ENCODE measurements at places on chromosomes 2 and 18. TPM values are rescaled to one million over a fixed set of nuclear protein-coding genes. Genes with fewer than 3 reads are reported as not detected.

FAM228A gene
- total RNA-seq, result not detected

PLCL1 gene
- 1.2 TPM for total RNA-seq

FAP gene
- total RNA-seq, result 38.1 TPM

ITM2C gene
- 526 TPM for total RNA-seq

DUSP2 gene
- 0.78 TPM for total RNA-seq

BOLL gene
- total RNA-seq, result not detected

PRKAG3 gene
- not detected for total RNA-seq

CDKL4 gene
- total RNA-seq, result 0.83 TPM

XIRP2 gene
- 0.08 TPM for total RNA-seq

KCNF1 gene
- total RNA-seq, result not detected

ARHGEF33 gene
- 0.65 TPM for total RNA-seq

SH3BP4 gene
- total RNA-seq, result 60.1 TPM

TNS1 gene
- total RNA-seq, result 82.5 TPM

DNER gene
- total RNA-seq, result 0.19 TPM

GPBAR1 gene
- total RNA-seq, result not detected

IL36B gene
- total RNA-seq, result not detected

PSMA8 gene
- not detected for total RNA-seq

DSC2 gene
- total RNA-seq, result 1.6 TPM

SP140L gene
- 24.2 TPM for total RNA-seq

UNC80 gene
- total RNA-seq, result not detected

SERPINB13 gene
- total RNA-seq, result not detected

YPEL5 gene
- total RNA-seq, result 86.0 TPM

SPEG gene
- 27.0 TPM for total RNA-seq

SLC30A3 gene
- total RNA-seq, result not detected

CFC1B gene
- not detected for total RNA-seq

TACR1 gene
- total RNA-seq, result not detected

GPR39 gene
- 0.42 TPM for total RNA-seq

ERICH2 gene
- not detected for total RNA-seq

CMPK2 gene
- total RNA-seq, result 0.24 TPM

ARHGAP15 gene
- total RNA-seq, result not detected

GRB14 gene
- 0.83 TPM for total RNA-seq

CACNB4 gene
- 3.4 TPM for total RNA-seq

All from osteocyte (in vitro differentiated cells).